ENCODE measurements at places on chromosomes 12 and 14.

GRCh38 chr12:92034858-92035401 is 110.7 kb downstream of the BTG1 start:
- peak; percentile 70 for DNase-seq

GRCh38 chr12:57093415-57094207 is 4.7 kb downstream of the NAB2 start:
- peak; percentile 81 for DNase-seq

DNA sequence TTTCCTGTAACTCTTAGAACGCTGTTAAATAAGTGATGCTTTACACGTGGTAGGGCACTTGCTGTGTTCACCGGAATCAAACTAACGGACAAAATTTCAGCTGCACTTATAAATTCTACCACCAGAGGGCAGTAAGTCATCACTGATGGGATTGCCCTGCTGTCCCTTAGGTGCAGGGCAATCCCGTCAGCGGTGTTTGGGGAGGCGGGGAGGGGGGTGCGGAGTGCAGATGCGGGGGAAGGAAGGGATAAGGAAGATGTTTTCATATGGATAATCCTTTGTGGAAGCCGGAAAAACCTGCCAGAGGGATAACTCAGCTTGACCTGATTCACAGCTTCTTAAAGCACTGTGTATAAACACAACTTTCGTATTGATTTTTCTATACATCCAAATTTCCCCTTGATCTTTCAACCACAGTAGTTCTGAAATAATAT is 21.7 kb upstream of the SLC10A1 start:
- peak; percentile 43 for DNase-seq

GRCh38 chr14:64870160-64870559 is 9.5 kb downstream of the SPTB start:
- no peak for DNase-seq

- DNase-seq, result no peak
Observed at GRCh38 chr14:23933742-23934128, 19.8 kb upstream of the DHRS4 start.

- DNase-seq, result no peak
Observed at GRCh38 chr12:70254225-70254624, 11.0 kb downstream of the CNOT2 start.

- no peak for DNase-seq
Observed at GRCh38 chr12:11697670-11698387, 48.4 kb downstream of the ETV6 start.

- DNase-seq, result no peak
Observed at GRCh38 chr12:71162832-71163763, 5.3 kb upstream of the TSPAN8 start.

- DNase-seq, result no peak
Observed at GRCh38 chr12:67545298-67545697, 103.2 kb upstream of the DYRK2 start.

DNA sequence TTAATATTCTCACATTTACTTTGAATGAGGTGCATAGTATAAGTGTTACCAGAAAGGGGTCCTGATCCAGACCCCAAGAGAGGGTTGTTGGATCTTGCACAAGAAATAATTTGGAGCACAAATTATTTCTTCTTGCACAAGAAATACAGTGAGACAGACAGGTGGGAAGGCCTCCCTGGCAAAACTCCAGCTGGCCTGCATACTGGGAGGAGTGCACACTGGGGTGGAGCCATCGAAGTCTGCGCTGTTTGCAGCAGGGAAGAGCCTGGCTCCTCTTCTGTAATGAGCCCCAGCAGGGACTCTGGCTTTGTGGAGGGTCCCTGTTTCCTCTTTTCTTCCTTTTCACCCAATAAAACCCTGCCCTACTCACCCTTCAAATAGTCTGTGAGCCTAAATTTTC is 141.6 kb downstream of the GLT1D1 start:
- DNase-seq, result no peak

- DNase-seq, result no peak
Observed at GRCh38 chr14:21379338-21379737, 4.5 kb downstream of the SUPT16H start.

DNA sequence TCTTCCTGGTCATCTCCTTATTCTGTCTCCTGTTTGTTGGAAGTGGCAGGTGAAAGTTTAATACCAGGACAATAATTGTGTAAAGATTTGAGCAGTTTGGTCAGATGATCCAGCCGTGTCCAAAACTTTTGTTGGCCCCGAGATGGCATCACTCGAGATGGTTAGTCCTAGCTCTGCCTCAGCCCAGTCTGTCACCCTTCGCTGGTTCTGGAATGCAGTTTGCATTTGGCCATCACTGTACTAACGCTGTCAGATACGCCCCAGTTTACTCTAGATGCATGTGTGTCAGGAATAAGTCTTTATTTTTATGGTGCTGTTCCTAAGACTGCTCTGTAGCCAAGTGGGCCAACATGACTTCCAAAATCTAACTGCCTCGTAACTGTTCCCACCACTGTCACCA is 79.6 kb downstream of the MOK start:
- DNase-seq, result no peak

DNA sequence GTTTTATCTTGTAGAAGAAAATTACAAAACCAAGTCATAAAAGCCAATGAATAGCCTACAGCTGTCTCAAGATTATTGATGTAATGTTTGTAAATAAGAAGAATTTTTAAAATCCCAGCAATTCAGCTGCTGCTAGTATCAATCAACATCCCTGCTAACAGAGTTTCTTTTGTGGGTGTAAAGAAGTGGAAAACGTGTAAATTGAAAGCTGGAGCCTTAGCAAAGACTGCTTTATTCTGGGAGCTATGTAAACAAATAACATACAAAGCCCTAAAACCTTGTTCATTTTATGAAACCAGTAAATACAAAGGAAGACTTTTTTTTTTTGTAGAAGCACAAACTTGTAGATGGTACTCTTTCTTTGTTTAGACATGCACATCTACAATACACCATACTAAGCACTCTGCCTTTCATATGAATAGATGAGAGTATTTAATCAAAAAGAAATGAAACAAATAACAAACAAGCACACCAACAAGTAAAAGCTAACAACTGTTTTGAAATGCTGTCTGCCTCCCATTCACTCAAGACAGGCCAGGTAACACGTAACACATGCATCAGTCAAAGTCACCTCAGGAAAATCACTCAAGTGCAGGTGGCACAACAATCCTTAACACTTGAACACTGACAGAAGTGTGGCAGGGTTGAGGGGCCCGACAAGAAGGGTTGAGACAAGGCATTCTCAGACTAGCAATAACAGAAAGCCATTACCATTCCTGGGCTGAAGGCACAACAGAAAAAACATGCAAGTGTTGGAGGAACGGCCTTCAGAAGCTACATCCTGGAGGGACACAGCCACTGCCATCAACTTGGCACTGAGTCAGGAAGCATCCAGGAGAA is 1364.0 kb upstream of the SEL1L start:
- DNase-seq, result no peak

DNA sequence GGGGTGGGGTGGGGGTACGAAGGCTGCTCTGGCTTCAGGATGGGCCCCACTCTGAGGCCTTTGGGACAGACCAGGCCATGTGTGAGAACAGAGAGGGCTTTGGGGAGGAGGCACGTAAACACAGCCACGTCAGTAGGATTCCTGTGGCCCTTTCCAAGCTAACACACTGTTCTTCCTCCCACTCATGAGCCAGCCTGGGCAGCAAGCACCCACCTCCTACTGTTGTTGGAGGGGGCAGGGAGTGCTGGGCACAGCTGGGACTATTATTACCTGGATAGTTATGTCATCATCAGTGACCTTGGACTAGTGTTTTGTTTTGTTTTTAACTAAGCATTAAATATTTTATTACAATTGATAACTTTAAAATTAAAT is 5.3 kb downstream of the CHGA start:
- no peak for DNase-seq

DNA sequence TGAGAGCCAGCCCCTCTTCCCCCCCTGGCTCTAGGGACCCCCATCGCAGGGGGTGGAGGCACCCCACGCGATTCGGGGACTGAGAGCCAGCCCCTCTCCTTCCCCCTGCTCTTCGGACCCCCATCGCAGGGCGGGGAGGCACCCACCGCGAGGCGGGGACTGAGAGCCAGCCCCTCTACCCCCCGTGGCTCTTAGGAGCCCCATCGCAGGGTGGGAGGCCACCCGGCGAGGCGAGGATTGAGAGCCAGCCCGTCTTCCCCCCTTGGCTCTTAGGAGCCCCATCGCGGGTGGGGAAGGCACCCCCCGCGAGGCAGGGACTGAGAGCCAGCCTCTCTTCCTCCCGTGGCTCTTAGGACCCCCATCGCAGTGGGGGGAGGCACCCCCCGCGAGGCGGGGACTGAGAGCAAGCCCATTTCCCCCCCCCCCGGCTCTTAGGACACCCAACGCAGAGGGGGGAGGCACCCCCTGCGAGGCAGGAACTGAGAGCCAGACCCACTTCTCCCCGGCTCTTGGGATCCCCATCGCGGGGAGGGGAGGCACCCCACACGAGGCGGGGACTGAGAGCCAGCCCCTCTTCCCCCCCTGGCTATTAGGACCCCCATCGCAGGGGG is 45.6 kb downstream of the DDX11 start:
- no peak for DNase-seq

- no peak for DNase-seq
Observed at GRCh38 chr14:104970231-104971068, 7.7 kb downstream of the AHNAK2 start.

DNA sequence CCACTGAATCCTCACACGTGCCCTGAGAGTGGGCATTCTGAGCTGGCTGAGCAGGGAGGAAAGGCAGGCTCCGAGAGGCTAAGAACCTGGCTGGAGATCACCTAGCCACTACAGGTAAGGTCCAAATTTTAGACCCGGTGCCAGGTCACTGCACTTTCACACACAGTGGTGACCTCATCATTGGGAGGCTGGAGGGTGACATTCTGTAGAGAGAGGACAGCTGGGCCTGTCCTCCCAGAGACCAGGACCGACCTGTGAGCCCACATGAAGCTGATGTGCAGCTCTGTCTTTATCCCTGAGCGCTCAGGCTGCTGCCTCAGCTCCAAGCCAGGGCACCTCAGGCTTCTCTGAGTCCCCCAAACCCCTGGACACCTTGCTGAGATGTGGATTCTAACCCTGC is 4.1 kb downstream of the TTC7B start:
- DNase-seq, result no peak

- no peak for DNase-seq
Observed at GRCh38 chr14:20564501-20564997, 3.7 kb upstream of the RNASE9 start.

DNA sequence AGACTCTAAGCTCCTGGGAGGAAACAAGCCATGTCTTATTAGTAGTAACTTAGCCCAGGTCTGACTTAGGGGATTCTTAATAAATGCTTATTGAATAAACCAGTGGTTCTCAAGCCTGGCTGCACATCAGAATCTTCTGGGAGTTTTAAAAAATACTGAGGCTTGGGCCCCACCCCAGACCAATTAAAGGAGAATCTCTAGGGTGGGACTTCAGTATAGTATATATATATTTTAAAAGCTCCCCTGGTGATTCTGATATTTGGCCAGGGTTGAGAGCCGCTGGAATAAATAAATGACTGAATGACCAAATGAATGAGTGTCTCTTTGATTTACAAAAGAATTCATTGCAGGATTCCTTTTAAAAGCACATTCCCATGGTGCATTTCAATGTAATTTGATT is 151.5 kb upstream of the GSC start:
- DNase-seq, result no peak

DNA sequence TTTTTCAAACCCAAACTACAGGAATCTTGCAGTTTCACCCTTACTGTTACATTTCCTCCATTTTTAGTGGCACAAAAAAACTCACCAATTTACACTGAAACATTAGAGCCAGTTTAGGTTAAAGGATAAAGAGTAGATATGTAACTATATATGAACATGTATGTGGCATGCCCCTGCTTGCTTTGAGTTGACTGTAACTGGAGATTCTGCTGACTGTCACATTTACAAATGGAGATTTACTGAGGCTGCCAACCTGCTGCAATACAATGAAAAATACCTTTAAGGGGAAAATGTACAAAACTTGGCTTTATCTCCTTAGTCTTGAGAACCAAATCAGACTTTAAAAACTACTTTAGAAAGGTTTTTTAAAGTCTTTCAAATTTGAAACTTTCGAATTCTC is 28.3 kb downstream of the STON2 start:
- DNase-seq, result no peak

DNA sequence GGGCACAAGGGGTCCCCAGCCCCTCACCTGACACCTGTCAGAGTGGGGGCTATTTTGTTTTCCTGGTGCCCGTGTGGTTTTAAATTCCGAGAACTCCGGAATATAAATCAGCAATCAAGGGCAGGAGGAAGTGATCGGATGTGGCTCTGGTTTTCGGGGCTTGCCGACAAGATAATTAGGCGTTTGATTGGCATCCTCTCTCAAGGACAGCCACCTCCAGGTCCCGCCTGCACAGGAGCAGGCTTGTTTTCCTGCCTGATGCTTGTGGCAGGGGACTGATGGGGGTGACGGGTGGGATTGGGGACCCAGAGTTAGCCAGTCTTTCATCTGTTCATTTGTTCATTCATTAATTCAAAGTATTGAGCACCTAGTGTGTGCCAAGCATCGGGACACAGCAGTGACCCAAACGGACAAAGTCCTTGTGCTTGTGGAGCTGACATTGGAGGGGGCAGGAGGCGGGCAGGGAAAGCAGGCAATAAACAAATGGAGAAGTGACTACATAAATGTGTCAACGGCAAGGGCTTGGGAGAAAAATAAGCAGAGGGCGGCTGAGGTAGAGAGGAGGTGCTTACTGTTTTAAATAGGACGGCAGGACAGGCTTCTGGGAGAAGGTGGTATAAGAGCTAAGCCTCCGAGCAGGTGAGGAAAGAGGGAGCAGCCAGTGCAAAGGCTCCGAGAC is 166.5 kb downstream of the PHETA1 start:
- no peak for DNase-seq

- no peak for DNase-seq
Observed at GRCh38 chr12:46538976-46539375, 166.4 kb upstream of the SLC38A2 start.

DNA sequence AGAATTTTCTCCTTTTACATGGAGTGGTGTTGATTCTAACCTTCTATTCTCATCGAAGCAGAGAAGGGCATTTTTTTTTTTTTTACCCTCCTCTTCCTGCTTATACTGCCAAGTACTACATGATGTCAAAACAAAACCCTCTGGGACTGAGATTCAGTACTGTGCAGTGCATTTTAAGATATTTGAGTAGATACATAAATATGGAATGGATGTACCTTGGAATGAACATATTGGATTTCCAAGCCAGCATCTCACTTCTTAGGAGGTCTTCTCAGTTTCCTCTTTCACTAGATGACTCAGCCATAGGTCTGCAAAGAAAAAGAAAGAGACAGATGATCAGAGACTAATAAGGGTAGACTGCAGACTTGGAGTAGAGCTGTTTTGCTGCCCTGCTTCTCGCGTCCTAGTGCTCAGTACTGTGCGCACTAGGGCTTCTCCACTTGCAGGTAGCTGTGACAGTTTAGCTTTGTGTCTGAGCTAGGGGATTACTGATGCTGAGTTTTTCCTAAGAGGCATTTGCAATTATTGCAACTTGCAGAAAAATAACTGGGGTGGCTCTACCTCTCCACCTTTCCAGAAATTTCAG is 20.4 kb downstream of the TPH2 start:
- no peak for DNase-seq

All from GM06990 (cell line).